Breast epithelium (tissue), 4 donors: ENCODE measurements at places on chromosomes 7 and 10.
A peak's percentile ranks its signal among the peaks of the same experiment; 100 is the strongest.

- no peak for DNase-seq
Measured at GRCh38 chr10:122116331-122116730, 127.4 kb downstream of the TACC2 start.

DNA sequence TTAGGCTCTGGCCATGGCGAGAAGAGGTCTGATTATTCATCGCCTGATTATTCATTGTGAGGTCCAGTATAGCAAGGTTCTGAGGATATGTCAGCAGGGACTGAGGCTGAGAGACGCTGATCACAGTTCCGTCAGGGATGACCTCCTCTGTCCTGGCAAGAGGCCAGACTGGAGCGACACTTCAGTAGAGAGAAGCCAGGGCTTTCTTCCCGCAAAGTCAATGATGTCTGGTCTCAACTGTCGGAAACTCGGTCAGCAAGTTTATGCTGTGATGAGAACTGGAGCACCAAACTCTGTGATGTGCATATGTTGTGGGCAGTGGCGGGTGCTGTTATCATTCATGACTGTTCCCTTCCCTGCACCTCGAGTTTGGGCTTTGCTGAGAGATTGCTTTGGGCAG lies 29.0 kb upstream of the GNA12 start:
- no peak for DNase-seq

DNA sequence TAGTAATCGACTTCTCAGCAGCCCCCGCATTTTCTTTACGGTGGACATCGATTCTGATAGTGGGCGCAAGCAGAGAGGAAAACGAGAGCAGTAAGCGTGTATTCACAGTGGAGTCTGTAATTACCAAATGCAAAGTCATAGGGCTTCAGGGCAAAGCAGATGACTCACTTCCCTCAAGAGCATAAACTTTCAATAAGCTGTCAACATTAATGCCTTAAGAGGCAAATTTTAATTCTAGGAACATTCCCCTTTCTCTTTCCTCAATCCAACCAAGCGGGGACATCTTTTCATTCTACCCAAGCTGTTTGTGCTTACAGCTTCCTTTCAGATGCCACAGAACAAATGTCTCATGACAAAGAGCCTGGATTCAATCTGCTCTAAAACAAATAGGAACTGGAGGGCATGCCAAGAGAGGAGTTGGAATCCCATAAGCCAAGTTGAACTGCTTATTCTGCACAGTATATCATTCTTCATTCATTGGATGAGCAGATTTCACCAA lies 48.6 kb downstream of the MALSU1 start:
- no peak for DNase-seq

GRCh38 chr10:93073539-93074146 lies at the start of gene CYP26A1:
TSS of gene CYP26A1 (plus strand) at chr10:93073893. CDS start at chr10:93073935, 42 bp downstream.
- no peak for DNase-seq

GRCh38 chr10:103761075-103761920 lies 94.1 kb downstream of the SH3PXD2A start:
- DNase-seq: no peak

DNA sequence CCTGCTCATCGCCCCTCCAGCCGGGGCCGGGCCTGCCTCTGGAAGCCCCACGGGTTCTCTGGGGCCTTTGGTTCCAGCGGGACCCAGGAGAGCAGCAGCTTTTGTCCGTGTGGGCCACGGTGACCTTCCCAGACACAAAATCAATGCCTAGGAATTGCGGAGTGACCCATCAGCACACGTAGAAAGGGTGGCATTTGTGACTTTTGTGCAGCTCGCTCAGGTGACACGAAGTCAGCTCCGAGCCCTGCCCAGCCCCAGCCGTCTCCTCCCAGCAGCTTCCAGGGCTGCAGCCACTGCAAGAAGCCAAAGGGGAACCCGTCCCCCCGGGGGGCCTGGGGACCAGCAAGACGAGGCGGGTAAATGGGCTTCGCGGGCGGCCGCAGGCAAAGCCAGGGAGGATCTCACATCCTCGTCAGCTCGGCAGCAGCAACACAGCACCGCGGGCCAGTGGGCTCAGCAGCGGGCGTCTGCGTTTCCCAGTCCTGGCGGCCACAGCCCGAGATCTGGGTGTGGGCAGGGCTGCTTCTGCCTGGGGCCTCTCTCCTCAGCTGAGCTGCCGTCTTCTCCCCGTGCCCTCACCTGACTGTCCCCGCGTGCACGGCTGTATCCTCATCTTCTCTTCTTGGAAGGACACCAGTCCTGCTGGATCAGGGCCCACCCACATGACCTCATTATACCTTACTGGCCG lies 88.5 kb downstream of the PAXIP1 start:
- no peak for DNase-seq

GRCh38 chr10:70603449-70603801 lies 884 bp upstream of the PRF1 start:
- no peak for DNase-seq

- no peak for DNase-seq
Measured at GRCh38 chr10:75682649-75683557, 251.5 kb downstream of the LRMDA start.

DNA sequence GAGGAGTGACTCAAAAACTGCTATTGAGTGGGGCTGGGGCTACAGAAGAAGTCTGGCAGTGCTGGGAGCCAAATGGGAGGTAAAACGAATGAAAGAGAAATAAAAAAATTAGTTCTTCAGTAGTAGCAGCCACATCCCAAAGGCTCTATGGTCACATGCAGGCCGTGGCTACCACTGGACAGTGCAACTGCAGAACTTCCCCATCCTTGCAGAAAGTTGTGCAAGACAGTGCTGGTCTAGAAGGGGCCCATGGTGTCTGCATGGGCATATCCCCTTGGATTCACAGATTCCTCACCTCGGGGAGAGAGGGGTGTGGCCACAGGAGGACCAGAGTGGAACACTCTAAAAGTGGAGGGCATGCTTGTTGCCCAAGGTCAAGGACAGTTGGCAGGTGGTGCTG lies 47.6 kb downstream of the RPS24 start:
- no peak for DNase-seq

DNA sequence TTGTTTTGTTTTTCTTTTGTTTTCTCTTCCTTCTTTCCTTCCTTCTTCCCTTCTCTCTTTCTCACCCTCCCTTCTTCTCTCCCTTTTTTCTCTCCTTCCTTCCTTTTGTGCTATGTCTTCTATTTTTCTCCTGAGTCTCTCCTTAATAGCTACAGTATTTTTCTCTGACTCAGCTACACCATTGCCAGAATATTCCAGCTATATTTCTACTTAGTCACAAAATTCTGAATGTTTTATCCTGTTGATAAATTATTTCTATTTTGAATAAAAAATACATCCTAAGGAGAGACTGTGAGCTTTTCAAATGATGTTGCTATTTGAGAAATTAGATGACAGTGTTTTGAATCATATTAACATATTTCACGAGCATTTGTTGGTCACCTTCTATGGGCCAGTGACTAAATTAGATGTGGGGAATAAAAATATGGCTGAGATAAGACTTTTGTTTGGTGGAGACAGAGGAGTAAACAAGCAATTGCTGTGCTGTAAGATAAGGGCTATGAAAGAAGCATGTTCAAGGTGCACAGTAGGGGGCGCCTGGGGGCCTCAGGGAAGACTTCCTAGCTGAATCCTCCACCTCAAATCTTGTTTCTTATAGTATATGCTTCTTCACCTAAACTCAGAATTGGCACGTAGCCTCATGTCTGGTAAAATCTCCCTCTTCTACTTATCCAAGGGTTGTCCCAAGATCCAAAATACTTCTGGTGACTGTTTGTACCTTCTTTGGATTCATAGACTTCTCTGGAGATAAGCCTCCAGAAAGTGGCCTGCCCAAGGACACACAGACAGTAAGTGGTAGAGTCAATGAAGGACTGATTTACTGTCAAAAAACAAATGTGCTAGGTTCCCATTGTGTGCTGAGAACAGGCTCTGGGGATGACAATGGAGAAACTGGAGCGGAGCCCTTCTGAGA lies 115.5 kb upstream of the CREB5 start:
- no peak for DNase-seq

DNA sequence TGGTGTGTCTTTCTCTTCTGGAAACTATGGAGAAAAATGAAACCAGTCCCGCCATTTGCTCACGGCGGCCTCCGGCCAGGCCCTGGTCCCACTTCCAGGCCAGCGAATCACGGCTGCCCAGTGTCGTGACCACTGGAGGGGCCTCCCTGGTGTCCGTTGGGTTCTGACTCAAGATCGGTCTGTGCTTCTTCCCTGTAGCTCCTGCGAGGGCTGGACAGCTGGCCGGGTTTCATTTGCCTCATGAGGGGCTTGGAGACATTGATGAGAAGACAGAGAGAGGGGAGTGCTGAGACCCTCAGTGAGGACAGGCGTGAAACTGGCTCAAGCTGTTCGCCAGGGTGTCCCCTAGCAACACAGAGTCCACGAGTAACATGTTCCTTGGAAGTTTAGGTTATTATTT lies 108.6 kb downstream of the ADARB2 start:
- no peak for DNase-seq

- no peak for DNase-seq
Measured at GRCh38 chr10:51983481-51983880, 284.1 kb upstream of the CSTF2T start.

- DNase-seq: peak; percentile 69
Measured at GRCh38 chr10:110822712-110823311, 48.9 kb upstream of the PDCD4 start.

DNA sequence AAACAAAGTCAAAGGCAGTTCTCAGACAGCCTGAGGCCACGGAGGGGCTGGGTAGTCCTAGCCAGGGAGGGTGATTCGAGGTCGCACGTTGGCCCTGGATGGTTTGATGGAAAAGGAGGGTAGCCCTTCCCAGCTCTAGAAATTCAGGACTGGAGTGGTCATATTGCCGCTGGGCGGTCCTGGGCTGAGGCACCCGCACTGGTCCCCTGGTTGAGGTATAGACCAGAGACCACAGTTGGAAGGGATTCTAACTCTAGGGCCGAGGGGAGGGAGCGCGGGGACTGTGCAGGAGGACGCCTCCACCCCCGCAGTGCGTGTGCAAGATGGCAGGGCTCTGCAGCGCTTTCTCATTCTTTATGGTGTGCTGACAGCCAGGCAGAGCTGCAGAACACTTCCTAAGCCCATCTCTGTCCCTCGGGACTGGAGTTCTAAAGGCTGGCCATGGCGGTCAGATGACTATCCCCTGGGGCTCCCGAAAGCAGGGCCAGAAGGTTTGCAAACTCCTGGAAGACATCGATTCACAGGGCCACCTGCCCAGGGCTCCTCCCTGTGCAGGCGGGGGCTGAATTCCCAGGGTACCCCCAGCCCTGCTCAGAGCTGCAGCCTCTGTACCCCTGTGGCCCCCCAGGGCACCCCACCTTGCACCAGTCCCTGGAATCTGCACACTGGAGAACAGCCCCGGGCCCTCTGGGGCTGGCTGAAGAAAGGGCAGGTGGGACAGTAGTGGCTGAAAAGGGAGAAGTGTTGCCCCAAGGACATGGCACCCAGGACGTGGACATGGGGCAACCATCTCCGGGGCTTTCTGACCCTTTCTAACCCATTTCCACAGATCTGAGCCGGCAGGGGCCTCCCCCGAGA lies 51.0 kb upstream of the ELN start:
- peak; percentile 42 for DNase-seq

- no peak for DNase-seq
Measured at GRCh38 chr10:78576276-78576675, 492.5 kb upstream of the ZMIZ1 start.

- DNase-seq: no peak
Measured at GRCh38 chr10:77016278-77016815, 621.3 kb downstream of the KCNMA1 start.

DNA sequence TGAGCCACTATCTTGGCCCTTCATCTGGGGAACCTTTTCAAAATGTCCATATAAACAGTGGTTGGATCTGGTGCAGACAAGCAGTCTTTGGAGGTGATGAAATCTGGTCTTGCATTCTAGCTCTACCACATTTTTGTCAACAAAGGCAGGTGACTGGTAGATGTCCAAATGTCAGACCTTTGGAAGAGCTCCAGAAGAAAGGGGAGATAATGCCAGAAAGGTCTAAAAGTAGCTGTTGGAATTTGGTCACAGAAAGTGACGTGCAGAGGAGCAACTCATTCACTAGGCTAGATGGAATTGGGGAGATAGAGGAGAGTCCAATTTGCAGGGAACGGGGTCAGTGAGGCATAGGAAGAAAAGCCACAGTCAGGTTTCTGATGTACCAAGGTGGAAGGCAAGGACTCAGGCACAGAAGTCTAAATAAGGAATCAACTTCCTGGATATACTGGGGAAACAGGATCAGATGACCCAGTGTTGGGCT lies 36.4 kb upstream of the WAC start:
- no peak for DNase-seq

- DNase-seq: no peak
Measured at GRCh38 chr10:413662-414071, 275.8 kb downstream of the DIP2C start.

DNA sequence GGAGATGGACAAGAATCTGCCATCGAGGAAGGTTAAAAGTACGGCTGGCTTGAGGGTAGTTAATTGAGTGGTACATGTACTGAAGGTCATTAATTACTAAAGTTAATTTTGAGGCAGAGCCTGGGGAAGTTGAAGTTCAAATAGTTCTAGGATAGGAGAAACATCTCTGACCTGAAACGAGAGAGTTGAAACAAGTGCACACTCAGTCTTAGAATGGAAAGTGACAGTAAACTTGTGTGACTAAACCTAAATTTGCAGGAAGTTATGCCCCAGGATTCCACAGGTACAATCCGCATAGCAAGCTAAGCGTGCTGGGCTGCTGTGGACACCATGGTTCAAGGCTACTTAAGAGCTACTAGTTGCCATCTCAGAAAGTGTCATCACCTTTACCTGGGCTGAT lies 209.9 kb downstream of the CHCHD3 start:
- DNase-seq: no peak

DNA sequence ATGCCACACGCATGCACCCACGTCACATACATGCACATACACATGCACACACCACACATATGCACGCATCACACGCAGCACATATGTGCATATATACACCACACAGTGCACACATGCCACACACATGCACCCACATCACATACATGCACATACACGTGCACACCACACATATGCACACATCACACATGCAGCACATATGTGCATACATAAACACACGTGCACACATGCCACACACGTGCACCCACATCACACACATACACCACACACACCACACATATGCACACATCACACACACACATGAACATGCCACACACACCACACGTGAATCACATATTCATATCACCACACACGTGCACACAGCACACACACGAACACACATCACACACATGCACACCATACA lies 338.8 kb downstream of the PTPRN2 start:
- no peak for DNase-seq

DNA sequence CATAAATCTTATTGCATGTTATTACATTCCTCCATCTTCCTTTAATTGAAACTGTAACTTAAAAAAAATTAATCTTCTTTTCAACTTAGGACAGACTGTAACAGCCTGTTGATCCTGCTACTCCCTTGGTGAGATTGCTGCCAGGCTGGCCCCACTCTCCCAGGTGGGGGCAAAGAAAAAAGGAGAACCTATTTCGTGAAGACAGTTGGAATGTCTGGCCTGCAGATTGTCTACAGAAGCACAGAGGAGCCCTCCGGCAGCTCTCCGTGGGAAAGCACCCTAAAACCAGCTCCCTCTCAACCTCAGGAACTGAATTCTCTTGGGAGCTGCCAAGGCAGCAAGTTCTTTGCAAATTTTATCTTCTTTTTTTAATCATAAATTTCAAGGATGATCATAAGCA lies 32.8 kb downstream of the GRB10 start:
- DNase-seq: no peak
